ENCODE measurements at places on chromosomes 12 and 14.

DNA sequence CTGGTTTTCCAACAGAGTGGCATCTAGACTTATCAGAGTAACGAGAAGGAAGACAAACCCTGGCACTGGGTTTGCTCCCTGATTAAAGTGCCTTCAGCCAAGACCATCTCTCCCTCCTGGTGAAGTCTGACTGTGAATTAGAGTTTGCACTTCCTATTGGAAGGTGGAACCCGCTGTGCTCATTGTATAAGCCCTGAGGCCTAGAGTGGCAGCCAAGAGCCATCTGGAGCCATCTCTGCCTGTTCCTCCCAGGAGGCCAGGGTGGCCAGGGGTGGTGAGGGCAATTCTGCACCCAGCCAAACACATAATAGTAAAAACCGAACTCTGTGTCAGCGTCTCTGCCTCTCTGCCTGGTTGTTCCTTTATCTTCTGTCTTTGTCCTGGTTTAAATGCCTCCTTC is 25.0 kb downstream of the MFAP5 start:
- DNase-seq: no peak

- DNase-seq: no peak
Measured at GRCh38 chr14:91417120-91417982, at the start of gene CCDC88C. CCDC88C (minus strand) TSS chr14:91417820; CDS start chr14:91417690, 130 bp downstream.

DNA sequence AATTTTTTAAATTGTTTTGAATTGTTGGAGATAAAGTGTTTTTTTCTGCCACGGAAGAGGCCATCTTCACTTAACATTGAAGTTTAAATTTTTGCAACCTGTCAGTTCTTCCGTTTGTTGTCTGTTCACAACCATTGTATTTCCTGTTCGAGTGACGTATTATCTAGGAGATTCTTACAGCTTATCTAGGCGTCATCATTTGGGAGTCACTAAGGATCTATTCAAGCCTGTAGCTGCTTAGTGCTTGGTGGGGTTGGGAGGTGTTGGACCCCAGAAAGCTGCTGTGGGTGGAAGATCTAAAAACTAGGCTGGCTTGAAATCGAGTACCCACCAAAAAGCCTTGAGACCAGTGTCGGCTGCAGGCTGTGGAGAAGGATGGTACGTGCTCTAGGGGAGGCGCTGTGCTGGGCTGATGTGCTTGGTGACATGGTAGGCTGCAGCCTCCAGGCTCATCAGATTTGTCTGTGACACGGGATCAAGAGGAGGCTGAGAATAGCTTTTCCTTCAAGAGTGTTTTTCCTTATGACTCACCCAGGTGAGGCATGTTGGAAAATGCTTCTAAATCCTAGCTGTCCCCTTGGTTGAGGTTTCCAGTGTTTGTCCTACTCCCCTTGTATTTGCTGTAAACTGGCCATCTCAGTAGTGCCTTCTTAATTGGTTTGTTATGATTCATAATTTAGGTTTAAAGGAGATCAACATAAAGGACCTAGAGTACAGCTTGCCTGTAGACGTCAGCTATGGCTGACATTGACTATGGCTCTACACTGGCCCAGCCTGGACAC is 57.8 kb downstream of the ATG14 start:
- DNase-seq: no peak

DNA sequence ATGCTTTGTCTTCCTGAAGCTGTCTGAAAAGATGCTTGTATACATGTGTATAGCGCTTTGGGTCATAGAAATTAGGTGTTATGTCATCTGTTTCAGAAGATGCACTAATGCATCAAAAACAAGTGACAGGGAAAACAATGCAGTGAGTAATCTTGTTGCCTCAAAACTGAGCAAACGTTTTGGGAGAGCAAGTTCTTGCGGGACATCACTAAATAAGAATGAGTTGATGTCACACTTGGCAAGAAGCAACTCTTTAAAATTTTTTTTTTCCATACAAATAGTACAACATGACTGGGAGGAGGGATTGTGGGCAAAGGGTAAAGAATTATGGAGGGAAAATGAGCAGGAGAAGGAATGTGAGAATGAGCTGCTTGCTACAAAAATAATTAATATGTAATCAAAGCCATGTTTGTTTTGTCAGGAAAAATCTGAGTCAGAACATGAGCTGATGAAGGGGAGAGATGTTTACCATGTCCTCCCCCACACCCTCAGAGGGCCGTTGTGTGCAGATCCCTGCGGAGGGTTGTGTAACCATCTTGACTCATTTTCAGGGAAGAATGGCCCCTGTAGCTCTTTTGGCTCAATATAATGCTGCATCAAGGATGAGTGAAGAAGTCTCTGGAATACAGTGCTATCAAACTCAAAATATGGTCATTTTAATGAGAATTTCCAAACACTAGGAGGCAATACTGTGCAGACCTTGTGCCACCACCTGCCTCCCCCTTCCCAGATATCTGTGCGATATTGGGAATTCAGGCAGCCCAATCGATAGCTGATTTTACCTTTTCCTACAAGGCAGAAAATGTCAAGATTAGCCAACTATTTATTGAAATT is 41.4 kb downstream of the BORCS5 start:
- no peak for DNase-seq

DNA sequence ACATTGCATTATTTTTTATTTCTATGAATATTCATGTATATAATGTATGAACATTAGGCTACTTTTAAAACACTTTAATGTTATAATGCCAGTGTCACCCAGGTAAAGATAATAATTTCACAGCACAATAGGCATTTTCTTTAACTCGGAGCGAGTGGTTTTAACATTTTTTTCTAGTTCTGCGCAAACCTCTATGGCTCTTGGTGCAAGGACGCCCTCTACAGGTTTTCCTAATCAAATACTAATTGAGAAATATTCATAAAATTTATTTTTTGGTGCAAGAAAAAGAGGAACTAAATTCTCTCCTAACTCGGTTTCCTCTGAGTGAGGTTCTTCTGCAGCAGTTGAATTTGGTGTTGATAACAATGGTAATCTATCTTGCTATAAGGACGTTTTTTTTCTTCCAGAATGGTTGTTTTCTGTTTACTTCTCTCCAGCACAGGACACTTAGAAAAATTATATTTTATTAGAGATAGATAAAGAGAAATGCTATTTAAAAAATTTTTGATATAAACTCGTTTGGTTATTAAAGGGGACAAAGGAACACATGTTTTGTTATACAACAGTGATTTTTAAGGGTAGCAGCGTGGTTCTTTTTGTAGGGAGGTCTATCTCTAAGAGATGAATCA is 2.4 kb upstream of the WIF1 start:
- DNase-seq: no peak

GRCh38 chr12:27896419-27896990 is 76.0 kb downstream of the PTHLH start:
- DNase-seq: no peak

DNA sequence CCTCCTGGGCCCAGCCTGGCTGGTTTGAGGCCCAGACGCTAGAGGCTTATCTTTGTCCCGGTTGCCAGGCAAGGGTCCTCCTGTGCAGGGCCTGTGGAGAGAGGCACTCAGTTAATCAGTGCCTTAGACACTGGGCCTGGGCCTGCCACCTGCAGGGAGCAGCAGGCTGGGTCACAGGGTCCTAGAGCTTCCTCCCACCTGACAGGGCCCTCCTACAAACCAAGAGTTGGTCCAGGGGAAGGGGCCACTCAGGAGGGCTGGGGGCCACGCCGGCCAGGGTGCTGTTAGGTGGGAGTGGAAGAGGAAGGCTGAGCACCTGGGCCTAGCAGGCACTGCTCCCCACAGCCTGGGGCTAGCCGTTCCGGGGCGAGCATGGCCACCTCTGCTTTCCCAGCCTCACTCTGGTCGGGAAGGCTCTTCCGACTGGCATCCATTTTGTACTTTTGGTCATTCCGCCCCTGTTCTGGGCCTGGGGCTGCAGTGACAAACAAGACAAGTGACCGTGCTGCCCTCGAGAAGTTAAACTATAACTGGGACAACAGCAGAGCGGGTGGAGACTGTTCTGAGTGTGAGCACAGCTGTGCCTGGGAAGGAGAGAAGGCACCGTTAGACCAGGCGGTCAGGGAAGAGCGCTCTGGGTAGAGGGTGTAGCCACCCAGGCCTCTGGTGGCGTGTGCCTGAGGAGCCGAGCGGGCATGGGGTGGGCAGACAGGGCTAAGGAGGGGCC is 27.2 kb downstream of the FBRSL1 start:
- no peak for DNase-seq

- no peak for DNase-seq
Measured at GRCh38 chr14:68628605-68629310, 164.1 kb downstream of the ZFP36L1 start.

GRCh38 chr14:59919570-59920377 is at the start of gene LRRC9:
LRRC9 (plus strand) TSS chr14:59920144.
- DNase-seq: no peak

GRCh38 chr12:94140556-94140955 is 7.8 kb upstream of the PLXNC1 start:
- no peak for DNase-seq

GRCh38 chr12:38384816-38385378 is 68.3 kb downstream of the ALG10B start:
- DNase-seq: no peak

- DNase-seq: no peak
Measured at GRCh38 chr12:46660719-46661109, 165.1 kb downstream of the SLC38A4 start.

DNA sequence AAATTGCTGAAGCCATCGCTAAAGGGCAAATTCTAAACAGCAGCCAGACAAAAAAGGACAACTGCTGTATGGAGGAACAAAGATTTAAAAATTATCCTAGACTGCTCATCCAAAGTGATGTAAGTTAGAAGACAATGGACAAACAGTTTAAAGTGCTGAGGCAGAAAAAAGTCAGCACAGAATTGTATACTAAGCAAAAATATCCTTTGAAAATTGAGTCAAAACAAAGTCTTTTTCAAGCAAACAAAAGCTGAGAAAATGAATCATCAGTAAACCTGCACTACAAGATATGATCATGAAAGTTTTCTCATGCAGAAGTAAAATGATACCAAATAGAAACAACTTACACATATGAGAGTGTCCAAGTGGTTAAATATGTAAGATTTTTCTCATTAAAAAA is 43.6 kb downstream of the EML5 start:
- DNase-seq: no peak

DNA sequence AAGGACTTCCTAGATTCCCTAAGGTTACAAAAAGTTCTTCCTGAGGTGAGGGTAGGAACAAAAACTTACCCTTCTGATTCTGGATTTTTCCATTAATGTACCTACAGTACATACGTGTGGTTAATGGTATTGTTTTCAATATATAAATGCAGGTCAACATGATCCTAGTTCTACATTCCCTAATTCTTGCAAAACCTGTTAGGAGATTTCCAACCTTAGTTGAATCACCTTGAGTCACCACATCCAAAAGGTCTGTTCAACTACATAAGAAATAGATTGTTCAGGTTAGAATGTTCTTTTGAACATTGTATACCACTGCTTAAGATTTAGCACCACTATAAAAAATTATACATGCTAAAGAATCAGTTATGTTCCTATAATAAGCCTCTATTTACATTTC is 118.9 kb downstream of the GARIN6 start:
- no peak for DNase-seq

DNA sequence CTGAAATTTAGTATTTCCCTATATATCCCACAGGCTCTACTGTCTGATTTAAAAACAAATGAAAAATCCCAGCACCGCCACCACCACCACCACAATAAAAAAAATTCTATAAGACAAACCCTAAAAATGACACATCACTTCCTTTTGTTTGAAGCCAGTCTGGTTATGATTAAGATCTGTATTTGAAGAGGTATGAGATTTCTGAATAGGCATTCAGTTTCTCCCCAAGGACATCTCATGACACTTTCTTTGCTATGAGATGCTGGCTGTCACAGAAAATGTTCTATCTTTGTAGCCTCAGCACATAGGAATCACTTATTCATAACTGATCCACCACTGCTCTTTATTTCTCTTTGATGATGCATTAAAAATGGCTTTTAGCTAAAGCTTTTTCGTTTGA is 1071.0 kb downstream of the SLC6A15 start:
- DNase-seq: no peak

- DNase-seq: no peak
Measured at GRCh38 chr12:41205070-41205709, 17.1 kb downstream of the PDZRN4 start.

Measured in stimulated activated CD8-positive, alpha-beta memory T cell treated with anti-CD3 and anti-CD28 coated beads, Interleukin-4, amount 100 ng/mL, for 1 hour (primary cell).